Erythroblast (primary cell): ENCODE measurements at places on chromosomes 11 and 22.

DNA sequence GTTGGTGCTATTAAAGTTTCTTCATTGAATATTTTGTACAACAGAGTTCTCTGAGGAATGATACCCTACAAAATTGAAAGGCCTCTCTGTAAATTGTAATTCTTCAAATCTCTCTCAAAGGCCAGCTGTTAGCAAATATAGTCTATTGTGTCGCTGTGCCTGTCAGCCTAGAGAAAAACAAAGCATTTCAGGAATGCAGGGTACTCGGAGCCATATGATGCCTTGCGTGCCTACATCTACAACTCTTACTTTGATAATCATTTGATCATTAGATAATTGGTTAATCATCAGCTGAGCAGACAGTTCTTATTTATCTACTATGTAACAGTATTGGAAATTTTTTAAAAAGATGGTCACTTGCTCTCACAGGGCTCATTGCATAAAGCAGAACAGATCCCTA, 67.3 kb downstream of the RNF169 start:
- DNase-seq: no peak

GRCh38 chr22:37318364-37319109, 36.2 kb downstream of the CYTH4 start:
- DNase-seq: no peak

- no peak for DNase-seq
Measured at GRCh38 chr11:45917286-45917622, 423 bp downstream of the PEX16 start.

- DNase-seq: no peak
Measured at GRCh38 chr11:132821014-132821413, 711.3 kb downstream of the OPCML start.

DNA sequence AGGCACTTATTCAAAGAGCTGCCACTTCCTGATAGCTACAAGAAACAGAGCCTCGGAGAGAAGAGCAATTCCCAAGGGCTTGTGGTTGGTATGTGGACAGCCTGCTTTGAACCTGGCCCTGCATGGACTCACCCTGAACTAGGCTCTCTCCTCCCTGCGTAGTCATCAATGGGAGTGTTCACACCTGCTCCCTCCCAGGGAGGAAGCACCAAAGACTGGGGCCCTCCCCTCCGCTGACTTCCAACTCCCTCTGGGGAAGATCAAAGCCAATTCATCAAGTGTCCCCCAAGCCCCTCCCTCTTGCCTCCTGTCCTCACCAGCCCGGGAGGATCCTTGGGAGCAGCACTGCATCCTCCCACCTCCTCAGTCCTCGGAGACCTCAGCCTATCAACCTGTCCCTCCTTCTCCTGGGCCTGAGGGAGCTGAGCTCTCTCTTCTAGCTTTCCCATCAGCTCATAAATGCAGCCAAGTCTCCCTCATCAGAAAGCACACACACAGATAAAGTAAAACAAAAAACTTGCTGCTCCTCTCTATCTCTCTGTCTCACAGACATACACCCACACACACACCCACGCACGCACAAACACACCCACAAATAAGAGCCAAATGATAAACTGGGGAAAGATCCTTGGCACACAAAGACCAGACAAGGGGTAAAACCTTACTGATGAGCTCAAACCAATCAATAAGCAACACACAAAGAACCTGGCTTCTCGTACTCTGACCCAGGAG, 3.3 kb downstream of the A4GALT start:
- DNase-seq: peak; percentile 82

GRCh38 chr11:114909866-114910265, 231.5 kb downstream of the NXPE2 start:
- no peak for DNase-seq

DNA sequence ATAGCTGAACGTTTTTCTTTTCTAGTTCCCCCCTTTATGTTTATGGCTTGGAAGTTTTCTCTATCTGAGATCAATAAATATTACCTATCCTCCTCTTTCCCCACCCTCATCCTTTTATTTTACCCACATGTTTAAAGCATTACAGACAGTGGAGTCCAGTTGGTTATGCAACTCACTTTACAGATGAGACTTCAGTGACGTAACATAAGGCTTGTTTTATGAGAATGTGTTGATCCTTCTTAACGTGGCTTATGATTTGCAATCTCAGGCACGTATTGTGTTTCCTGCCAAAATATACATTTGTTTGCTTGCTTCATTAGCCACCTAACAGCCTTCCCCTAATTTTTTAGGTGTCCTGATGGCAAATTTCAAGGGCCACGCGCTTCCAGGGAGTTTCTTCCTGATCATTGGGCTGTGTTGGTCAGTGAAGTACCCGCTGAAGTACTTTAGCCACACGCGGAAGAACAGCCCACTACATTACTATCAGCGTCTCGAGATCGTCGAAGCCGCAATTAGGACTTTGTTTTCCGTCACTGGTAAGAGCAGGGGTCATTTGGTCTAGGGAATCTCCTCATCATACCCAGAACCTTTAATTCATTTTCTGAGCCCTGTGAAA, 36.6 kb downstream of the TMEM45B start:
- no peak for DNase-seq

DNA sequence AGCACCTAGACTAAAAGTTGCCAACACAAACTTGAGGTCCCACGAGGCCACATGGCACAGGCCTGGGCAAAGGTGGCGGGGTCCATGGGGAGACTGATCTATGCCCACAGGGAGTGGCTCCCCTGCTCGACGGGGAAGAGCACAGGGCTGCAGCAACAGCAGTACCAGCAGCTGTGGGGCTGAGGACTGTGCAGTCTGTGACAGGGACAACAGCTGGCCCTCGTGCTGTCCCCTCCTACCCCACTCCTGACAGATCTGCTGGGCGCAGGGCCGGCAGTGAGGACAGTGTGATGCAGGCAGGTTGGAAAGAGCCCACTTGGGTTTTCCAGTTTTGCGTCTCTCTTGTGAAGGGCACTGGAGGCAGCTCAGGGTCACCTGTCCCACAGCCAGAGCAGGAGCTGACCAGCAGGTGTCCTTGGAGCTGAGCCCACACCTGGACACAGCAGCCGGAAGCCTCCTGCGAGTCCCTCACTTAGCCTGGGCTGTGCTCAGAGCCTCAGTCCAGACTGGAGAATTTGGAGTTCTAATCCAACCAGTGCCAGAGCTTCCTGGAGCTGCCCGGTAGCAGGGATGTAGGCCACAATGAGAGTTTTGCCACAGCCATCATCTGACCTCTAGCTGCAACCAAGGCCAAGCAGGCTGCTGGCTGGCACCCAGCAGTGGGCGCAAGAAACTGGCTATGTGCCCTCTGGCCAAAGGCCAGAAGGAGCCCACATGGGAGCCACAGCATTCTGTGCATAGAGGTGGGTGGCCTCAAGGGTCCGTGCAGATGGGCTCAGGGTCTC, 3.6 kb upstream of the GAS2L1 start:
- no peak for DNase-seq

DNA sequence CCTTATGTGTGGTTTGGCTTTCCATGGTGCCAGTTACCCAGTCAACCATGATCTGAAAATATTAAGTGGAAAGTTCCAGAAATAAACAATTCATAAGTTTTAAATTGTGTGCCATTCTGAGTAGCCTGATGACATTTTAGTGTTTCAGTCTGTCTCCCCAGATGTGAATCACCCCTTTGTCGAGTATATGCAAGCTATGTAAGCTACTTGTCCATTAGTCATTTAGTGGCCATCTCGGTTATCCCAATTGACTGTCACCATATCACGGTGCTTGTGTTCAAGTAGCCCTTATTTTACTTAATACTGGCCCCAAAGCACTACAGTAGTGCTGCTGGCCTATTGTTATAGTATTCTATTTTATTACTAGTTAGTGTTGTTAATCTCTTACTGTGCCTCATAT, 44.9 kb downstream of the ATG16L2 start:
- no peak for DNase-seq
